ENCODE measurements at places on chromosomes 7 and 10.

DNA sequence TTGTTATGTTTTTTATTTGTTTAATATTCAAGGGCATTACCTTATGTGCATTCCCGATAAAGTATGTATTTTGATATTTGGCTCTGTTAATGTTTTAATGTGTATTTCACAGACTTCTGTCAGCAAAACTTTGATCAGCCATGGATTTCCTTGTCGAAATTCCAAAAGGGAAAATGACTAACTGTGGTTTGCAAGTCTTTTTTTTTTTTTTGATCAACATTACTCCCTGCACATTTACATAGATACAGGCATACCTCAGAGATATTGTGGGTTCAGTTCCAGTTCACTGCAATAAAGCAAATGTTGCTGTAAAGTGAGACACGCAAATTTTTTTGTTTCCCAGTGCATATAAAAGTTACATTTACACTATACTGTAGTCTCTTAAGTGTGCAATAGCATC lies 351.9 kb downstream of the CXCL12 start:
- no peak for DNase-seq

GRCh38 chr10:59971915-59972314 lies 65.6 kb upstream of the CCDC6 start:
- DNase-seq = no peak

DNA sequence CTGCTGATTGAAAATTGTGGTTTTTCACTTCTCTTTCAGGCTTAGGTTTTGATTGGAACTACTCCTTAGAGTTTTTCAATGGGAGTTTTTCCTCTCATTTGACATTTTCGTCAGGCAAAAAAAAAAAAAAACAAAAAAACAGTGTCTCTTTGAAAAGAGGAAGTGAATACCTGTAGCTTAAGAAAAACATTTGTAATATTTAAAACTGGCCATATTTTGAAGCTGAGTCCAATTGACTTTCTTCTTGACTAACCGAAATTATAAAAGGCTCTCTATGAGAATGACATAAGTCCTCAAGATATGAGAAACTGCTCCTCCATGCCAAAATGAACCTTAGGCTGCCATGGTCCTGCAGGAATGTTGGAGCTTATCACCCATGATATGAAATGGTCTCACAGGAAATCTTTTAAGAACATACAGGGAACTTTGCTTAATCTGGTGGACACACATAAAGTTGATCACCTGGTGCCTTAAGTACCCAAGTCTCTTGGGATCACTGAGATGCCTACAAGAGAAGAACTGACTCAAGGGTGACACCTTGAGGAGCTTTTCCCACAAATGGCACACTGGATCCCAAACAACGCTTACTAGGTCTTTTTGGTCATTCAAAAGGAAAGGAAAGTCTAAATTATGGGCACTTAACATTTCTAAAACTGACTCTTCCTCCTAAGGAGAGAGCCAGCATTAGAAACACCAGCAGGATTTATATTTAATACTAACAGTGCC lies 263.4 kb downstream of the CDC14C start:
- DNase-seq = no peak

- no peak for DNase-seq
Measured at GRCh38 chr10:77819210-77820112, 107.1 kb downstream of the DLG5 start.

- DNase-seq = no peak
Measured at GRCh38 chr10:133528845-133529575, 1.8 kb downstream of the CYP2E1 start.

- peak; percentile 2 for DNase-seq
Measured at GRCh38 chr7:29337546-29338116, 143.1 kb downstream of the CHN2 start.

- no peak for DNase-seq
Measured at GRCh38 chr10:128549101-128549608, 422.9 kb upstream of the MKI67 start.

DNA sequence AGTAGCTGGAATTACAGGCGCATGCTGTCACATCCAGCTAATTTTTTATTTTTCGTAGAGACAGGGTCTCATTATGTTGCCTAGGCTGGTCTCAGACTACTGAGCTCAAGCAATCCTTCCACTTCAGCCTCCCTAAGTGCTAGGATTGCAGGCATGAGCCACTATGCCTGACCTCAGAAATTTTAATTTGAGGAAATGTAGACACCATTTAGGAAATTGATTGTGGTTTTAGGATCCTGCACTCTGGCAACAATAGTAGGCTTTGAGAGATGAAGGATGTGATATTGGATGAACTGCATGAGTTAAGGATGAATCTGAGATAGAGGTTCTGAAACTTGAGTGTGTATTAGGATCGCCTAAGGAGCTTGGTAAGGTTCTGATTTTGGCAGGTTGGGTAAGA lies 66.5 kb downstream of the PPP1R9A start:
- no peak for DNase-seq

GRCh38 chr7:143015084-143015483 lies 11.8 kb downstream of the OR9A2 start:
- DNase-seq = no peak

- no peak for DNase-seq
Measured at GRCh38 chr7:36942025-36942424, 217.7 kb upstream of the AOAH start.

DNA sequence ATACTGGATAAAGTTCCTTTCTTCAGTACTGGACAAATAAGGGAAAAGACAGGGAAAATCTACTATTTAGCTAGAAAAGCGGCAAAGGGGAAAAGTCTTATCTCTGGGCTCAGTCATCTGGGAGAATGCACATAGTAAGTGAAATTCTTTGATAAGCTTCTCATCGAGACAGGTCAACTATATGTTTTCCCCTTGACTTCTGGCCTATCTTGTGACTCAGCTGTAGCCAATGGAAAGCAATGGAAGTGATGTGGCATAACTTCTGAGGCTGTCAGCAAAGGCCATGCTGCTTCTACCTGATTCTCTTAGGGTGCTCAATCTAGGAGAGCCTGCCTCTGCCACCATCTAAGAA lies 91.9 kb downstream of the PCGF5 start:
- no peak for DNase-seq

DNA sequence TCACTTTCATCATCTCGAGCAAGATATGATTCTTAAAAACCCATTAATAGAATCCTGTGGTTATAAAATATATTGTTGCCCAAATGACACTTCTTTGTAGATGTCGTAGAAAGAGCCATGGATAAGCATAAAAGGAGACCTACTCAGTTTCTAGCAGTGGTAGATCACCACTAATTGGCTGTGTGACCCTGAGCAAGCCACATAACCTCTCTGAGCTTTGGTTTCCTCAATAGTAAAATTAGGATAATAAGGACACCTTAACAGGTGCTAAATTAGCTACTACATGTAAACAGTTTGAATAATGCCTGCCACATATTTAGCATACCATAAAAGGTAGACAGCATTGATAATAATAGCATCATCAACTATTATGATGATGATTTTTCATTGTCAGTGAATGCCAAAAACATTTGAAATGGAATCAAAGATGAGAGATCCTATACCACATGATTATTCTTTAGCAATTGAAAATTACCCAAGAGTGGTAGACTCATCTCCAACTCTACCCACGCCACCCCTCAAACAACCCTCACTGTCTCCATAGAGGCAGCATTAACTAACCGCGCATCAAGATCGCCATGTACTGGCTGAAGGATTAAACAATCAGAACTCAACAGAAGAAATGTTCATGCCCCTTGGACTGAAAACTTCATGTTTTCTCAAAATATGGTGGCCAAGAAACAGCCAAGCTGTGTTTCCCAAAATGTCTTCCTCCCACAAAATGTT lies 45.8 kb downstream of the CHST15 start:
- DNase-seq = no peak

DNA sequence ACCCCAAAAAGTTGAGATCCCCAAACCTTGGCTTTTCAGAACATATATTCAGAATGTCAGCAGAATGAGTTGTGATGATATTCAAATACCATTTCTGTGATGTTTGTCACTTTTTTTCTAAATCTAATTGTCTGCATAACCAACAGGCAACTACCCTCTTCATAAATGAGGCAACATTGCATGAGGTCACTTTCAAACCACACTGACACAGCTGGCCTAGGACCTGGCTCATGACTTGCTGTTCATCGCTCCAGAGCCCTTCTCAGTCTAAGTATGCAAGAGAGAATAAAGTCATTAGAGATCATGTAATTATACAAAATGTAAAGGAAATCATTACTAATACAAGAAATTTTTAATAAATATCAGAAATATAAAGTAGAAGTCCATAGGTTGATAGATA lies 681.9 kb downstream of the GRM8 start:
- DNase-seq = no peak

DNA sequence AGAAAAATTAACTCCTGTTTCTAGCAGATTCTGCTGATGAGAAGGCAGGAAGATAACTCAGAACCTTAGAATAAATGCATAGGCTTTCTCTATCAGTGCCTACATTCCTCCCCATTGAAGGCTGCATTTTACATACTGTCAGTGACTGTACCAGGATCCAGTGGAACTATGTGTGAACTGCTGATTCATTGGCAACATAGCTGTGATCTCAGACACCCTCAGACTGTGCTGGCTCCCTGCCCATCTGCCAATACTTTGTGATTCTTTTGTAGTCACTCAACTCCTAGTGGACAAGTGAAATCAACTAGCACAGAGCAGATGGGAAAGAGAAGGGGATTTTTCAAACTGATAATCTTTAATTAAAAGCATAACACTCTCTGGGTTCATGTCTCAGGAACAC lies 375.8 kb downstream of the MDFIC start:
- DNase-seq = no peak

Measured in stimulated activated CD8-positive, alpha-beta memory T cell treated with anti-CD3 and anti-CD28 coated beads, Interleukin-12 subunit alpha, Interleukin-12 subunit beta, amount 100 ng/mL, for 1 hour (primary cell).